ENCODE measurements at places on chromosomes 5 and 9. TPM values are rescaled to one million over a fixed set of nuclear protein-coding genes. Genes with fewer than 3 reads are reported as not detected.

DNA sequence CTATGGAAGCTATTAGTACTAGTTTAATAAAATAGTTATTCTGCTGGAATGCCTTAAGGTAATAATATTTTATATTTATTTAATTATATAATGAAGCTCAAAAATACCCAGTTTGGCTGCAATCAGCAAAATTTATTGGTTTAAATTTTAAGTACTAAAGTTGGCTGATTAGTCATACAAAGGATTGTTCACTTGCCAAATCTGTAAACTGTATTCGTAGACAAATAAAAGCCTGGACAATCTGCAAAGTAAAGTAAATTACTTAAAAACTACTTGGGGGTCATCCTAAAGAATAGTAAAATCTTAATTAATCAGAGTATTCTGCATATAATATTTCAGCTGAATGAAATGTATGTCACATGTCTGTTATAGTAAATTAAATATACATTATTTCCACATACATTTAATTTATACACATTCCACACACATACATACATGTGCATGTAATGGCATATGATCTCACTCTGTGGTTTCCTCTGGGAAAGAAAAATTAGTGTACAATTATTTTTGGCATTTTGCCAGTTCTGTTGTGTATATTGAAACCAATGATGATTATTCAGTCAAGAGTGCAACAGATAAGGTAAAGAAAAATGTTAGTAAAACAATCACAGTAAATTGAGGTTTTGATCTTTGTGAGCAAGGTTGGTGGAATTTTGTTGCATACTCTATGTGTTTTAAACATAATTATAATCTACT, 455.9 kb downstream of the CDH9 start:
- DNase-seq, result peak; percentile 19

GRCh38 chr5:141596867-141597266, 21.9 kb downstream of the DIAPH1 start:
- DNase-seq, result no peak

- DNase-seq, result no peak
Observed at GRCh38 chr5:75916144-75916543, 167.0 kb upstream of the SV2C start.

Gene CDC14B
- total RNA-seq, result 13.2 TPM

Gene NR2F1
- total RNA-seq, result not detected

Gene GZMA
- not detected for total RNA-seq

DNA sequence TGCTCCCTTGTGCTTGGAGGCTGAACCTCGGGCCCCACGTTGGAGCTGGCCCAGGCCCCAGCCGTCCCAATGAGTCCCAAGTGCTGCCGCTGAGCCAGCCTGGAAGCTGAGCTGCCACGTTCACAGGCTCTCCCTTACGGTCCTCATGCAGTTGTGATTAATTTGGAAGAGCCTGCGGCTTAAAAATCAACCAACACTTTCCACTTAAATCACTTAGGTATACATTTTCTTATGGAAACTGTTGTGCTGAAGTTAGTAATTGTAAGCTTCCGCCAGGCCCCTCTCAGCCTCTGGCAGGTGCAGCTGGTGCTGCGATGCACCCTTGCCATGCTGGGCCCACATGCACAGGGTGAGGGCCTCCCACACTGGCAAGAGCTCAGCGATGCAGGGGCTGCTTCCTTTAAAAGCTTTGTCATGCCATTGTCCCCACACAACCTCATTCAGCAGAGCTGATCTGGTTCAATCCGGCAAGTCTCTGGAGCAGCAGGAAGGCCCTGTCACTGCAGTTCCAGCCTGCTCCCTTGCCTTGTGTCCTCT, 61.0 kb downstream of the IPPK start:
- no peak for DNase-seq

GRCh38 chr9:83304686-83305085, 233.5 kb downstream of the FRMD3 start:
- DNase-seq, result no peak

- peak; percentile 74 for DNase-seq
Observed at GRCh38 chr5:128036950-128037349, 46.6 kb upstream of the SLC12A2 start.

DNA sequence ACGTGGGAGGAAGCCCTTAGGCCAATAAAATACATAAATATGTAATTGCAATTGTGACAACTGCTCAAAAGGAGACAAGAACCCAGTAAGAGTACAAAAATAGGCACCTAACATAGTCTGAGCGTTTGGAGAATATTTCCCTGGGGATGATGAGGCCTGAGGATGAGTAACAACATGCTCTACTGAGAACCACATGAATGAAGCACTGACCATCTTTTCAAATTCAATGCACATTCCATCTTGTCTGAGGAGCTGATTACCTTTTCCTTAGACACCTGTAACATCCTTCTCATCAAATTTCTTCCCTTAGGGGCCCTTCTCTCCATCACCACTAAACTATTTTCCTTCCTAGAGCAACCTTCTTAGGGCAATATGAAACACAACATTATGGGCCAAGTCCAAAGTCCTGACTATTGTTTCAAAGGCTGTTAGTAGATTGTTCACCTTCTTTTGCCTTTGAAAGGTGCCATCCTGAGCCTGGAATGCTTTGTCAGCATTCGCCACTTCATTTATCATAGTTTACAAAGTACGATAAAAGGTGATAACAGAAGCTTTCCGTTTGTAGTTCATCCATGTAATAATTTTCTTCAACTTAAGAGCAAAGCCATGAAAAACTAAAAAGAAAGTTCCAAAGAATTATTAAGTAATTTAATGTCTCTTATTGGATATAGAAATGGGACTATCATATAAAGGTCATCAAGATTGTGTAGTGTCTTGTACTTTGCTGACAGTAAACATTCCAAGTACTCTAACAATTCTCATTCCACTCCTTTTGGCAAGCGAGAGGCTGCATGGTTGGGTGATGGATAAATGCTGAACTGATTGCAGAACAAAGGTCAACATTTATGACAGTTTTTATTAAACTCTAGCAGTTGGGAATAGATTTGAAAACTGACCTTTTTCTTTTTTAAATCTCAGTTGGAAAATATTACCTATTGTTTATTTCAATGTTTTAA, 471.3 kb downstream of the PDE4D start:
- DNase-seq, result peak; percentile 59

Gene UNC5A
- total RNA-seq, result 0.51 TPM

Gene ARID3C
- total RNA-seq, result 0.07 TPM

GRCh38 chr5:5025774-5026408, 114.2 kb upstream of the ADAMTS16 start:
- DNase-seq, result no peak

DNA sequence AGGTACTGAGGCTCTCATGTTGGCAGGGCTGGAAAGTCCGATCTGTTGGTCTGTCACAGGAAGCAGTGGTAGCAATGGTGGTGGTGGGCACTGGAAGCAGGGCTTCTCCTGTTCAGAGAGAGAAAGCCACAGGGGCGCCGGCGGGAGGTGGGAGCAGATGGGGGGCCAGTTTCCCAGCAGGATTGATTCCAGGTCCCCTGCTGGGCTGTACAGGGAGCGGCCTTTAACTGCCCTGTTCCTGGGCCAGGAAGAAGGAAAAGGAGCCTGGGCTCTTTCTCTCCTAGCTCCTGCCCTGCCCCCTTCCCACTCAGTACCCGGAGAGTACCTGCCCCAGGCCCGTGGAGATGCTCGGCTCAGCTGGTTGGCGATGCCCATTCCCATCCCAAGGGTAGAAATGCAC, 2.6 kb upstream of the DAB2IP start:
- no peak for DNase-seq

Gene SPATA9
- total RNA-seq, result not detected

Gene ABCA2
- 1.2 TPM for total RNA-seq

DNA sequence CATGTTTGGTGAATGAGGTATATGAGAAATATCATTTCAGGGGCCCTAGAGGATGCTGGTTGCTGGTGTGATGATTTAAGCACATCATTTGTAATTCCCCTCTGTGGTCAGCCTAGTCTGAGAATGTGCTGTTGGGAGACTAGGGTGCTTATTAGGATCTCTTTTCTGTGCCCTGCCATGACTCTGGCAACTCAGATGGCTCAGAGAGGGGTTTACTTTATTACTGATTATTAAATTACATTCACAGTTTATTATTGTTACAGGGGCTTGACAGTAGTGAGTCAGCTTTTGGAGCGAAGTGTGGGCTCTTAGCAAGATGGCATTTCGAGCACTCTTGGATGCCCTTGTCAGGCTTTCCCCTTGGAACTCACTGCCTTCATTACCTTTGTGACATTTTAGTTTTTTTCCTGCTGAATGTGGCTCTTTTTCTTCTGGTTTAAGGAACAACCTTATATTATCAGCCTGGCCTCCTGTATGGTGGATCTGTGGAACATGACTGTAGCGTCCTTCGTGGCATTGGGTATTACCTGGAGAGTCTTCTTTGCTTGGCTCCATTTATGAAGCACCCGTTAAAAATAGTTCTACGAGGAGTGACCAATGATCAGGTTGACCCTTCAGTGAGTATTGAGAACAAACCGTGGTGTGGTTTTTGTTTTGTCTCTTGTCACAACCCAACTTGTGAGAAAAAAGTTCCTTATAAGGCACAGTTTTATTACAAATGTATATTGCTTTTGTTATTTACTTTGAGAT, 33.8 kb downstream of the RCL1 start:
- DNase-seq, result no peak

Gene ELAVL2
- total RNA-seq, result 12.1 TPM
